ENCODE measurements at places on chromosomes 13 and 19.

DNA sequence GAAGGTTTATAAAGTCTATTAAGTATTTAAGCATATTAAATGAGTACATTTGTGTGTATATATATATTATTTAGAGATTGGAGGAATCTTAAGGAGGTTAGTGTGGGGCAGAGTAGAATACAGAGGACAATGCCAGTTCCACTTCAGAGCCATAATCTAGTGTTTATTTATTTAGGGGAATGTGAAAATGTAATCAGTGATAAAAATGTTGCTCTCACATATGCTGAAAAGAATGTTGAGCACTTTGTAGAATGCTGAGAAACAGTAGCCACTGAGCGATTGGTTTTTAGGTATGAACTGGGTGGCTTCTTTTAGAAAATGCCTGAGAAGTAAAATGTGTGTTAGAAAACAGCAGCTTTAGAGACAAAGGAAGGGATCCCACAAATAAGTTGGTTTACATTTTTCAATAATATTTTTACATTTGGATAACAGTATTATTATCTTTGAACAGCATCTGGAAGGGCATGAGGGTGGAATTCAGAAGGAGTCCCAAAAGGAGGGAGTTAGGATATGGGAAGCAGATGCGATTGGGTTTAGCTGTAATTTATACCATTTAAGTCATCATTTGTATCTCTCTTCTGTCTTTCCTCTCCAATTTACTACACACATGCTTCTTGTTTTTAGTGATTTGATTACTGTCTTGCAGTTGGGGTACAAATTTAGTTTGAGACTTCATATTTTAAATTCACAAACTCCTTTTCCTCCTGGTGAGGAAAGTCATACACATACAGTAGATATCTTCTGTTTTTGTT lies 68.6 kb downstream of the NDFIP2 start:
- peak; percentile 11 for DNase-seq

DNA sequence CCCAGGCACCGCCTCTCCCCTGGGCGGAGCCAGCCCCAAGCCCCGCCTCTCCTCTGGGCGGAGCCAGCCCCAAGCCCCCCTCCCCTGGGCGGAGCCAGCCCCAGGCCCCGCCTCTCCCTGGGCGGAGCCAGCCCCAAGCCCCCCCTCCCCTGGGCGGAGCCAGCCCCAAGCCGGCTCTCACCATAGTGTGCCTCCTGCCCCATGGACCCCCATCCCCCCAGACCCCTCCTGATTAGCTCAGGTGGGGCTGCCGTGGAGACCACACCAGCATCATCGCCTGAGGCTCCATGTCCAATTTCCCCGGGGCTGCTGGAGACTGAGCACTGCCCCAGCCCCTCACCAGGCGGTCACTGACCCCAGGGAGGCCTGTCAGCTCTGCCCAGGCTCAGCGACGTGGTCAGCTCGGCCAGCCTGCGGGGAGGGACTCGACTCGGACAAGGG lies 4.2 kb upstream of the MADCAM1 start:
- no peak for DNase-seq

- DNase-seq = no peak
Measured at GRCh38 chr13:29379281-29379680, 216.2 kb downstream of the SLC7A1 start.

GRCh38 chr13:94557684-94558235 lies 38.2 kb downstream of the TGDS start:
- no peak for DNase-seq
